Thyroid gland (tissue), 4 donors: ENCODE measurements at places on chromosomes 3 and 15. TPM values are rescaled to one million over a fixed set of nuclear protein-coding genes. Genes with fewer than 3 reads are reported as not detected.
A peak's percentile ranks its signal among the peaks of the same experiment; 100 is the strongest.

- no peak for DNase-seq
These were observed 38.5 kb upstream of the TFRC start for GRCh38 chr3:196120291-196120951.

DNA sequence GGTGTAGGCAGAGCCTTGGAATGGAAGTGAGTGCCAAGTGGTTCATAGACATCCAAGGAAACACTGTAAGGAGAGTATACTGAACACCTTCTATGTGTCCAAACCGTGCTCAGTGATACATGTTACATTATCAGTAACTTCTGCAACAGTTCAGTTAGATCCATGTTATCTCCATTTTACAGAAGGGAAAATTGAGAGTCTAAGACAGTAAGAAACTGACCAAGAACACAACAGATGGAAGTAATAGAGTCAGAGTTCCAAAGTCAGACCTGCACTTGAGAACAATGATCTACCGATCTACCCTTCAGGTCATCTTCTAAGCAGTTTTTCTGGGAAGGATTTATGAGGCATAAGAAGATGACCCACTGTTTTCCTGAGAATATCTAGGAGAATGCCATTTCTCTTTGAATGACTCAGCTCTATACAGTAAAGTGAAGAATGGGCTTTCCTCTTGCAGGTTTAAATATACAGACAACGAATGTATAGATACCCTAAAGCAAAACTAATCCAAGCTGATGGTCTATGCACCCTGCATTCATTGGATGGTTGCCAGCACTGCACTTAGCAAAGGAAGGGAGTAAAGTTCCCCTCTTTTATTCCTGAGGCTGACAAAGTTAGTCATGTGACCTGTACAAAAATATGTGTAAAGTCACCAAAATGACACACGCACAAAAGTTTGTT, 604.1 kb upstream of the MDFIC2 start:
- DNase-seq = no peak

GRCh38 chr15:58856086-58856485, 77.4 kb downstream of the SLTM start:
- DNase-seq = no peak

DNA sequence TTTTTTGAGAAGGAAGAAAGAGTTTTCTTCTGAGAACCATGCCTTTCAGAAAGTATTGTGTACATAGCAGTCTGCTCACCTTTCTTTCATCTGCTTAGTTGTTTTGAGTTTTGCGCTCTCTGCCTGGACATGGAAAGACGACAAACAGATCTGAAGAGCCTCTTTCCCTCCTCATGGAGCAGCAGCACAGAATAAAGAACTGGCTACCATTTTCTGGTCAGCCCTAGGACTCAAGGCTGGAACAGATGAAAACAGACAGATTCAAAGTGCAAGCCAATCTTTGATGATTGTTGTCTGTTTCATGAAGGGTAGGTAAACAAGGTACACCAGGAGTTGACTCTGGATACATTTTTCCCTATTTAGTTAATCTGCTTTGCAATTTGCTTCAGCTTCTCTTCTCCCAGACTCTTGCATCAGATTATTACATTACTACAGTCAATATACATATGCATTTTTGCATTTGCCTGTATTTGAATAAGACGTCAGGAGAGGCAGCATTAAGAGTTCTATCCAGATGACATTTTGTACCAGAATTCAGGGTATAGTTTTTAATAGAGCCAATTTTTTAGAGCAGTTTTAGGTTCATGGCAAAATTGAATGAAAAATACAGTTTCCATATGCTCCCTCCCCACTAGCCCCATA, 34.7 kb upstream of the MINAR1 start:
- DNase-seq = no peak

GRCh38 chr3:47711596-47711995, 70.1 kb downstream of the SMARCC1 start:
- no peak for DNase-seq

GRCh38 chr3:15333099-15333955, 941 bp upstream of the SH3BP5 start:
- DNase-seq = no peak

- DNase-seq = peak; percentile 92
These were observed 20.7 kb upstream of the FEM1B start for GRCh38 chr15:68256675-68257450.

The GRK7 gene
- total RNA-seq = not detected

DNA sequence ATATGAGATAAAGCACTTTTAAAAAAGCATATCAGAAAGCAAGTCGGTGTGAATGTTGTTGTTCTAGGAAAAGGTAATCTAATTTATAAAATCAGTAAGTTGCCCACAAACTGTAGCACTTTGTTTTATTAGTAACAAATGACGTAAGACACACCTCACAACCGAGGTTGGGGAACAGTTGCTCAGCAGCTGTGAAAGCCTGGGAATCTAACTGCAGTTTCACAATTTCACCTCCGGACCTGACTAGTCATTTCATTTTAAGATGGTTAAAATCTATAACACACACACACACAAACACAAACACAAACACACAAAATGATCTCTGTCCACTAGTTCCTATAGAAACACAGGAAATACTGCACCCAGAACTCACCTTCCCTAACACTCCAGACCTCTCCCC, 406.7 kb upstream of the NR2F2 start:
- DNase-seq = no peak

- DNase-seq = no peak
These were observed 11.7 kb downstream of the STAG1 start for GRCh38 chr3:136740351-136740958.

GRCh38 chr3:196177967-196178366, 33.2 kb downstream of the ZDHHC19 start:
- no peak for DNase-seq

The ZDHHC3 gene
- total RNA-seq = 46.0 TPM

The ERICH6 gene
- total RNA-seq = not detected

- DNase-seq = no peak
These were observed 59.4 kb downstream of the CMSS1 start for GRCh38 chr3:99877031-99877579.

The MCF2L2 gene
- total RNA-seq = 0.22 TPM

GRCh38 chr3:159882790-159883779, 105.5 kb upstream of the IL12A start:
- DNase-seq = peak; percentile 26

DNA sequence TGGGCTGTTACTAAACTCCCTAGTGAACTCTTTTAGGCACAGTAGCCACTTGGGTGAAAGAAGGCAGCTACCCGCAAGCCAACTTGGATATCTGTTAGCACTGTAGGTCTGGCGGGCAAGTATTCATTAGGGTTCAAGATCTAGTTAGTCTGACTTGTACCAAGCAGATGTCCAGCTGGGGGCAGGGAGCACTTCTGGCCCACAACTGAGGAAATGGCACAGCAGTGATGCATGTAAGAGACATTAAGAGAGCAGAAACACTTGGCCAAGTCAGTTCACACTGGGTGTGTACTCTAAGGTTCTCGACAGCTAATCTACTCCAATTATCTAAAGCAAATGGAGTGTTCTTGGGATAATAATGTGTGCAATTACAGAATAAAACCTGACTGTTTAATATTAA, 131.7 kb downstream of the CTNNB1 start:
- DNase-seq = no peak

DNA sequence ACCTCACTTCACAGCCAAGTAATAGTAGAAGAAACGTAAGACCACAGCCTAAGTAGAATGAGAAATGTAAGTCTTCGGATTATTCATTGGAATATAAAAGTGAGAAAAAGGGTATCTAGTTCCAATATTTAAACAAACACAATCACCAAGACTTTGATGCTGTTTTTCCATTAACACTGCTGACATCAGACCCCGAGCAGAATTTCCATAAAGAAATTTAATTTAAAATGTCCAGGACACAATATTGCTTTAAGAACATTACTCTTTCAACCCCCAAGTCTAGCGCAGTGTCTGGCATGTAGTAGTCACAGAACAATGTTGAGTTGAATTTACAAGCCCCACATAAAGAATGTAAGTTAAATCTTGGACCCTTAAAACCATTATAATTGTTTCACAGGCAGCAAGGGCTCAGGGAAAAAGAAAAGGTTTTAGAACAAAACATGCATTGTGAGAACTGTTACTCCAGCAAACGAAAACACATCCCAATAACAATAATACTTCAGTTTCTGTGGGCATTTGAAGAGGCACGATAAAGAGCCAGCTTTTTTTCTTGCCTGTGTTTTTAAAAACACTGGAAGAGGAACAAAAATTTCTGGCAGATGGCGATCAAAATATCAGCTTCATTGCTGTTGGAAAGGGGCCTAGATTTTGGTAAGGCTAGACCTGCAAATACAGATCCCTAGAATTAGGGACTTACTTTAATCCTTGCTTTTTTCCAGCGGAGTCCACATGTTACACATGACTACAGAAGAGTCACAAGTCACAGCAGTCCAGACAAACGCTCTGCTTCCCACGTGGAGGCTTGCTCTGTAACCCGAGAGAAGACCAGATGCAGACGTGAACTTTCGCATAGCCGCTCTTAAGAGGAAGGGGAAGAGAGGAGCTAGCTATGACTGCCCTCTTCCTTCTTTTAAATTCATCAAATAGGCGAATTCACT, 77.9 kb upstream of the IGSF10 start:
- peak; percentile 62 for DNase-seq

GRCh38 chr3:16456784-16457415, 56.6 kb downstream of the RFTN1 start:
- no peak for DNase-seq

The SLCO2A1 gene
- 76.6 TPM for total RNA-seq

The RPL14 gene
- 272 TPM for total RNA-seq

The ADAMTS7 gene
- 1.8 TPM for total RNA-seq

DNA sequence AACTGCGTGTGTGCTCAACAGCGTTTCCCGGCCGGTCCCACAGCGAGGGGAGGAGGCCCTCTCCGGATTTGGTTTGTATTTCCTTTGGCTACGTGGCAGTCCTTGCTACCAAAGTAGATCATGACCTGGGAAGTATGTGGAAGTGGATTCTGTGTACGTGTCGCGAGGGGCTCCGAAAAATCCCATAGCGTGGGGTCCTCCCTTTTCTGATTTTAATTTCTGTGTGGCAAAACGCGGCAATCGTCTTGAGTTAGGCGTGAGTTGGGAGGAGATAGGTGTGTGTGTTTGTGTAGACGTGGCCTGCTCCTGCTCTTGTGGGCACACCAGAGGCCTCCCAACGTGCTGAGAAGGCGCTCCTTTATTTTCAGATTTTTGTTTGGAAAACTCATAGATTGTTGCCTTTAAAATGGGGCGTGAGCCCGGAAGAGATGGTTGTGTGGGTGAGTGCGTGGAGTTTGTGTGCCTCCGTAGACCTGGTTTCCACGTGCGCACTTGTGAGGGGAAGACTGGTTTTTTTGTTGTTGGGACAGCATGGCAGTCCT, 1.2 kb downstream of the TRIM71 start:
- no peak for DNase-seq

- DNase-seq = no peak
These were observed 230.0 kb downstream of the BCHE start for GRCh38 chr3:165607221-165607620.

- no peak for DNase-seq
These were observed 192.9 kb upstream of the EIF1B start for GRCh38 chr3:40116478-40117177.

GRCh38 chr3:113253702-113254101, 42.3 kb downstream of the BOC start:
- no peak for DNase-seq

- DNase-seq = no peak
These were observed 7.8 kb downstream of the CLDND1 start for GRCh38 chr3:98514948-98515347.

DNA sequence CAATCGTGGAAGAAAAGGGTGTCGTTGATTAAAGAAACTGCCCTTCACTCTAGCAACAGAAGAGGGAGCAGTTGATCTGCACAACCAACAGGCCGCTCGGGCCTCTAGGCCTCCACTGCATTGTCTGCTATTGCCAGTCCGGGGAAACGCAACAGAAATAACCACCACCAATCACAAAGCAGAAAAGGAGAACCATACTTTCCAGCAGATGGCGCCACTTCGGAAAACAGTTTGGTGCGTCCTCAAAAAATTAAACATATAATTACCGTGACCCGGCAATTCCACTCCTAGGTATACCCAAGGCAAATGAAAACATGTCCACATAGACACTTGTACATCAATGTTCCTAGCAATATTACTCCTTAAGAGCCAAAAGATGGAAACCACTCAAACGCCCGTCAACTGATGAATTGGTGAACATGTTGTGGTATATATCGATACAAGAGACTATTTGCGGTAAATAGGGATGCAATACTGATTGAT, 154.1 kb downstream of the TJP1 start:
- peak; percentile 84 for DNase-seq

- no peak for DNase-seq
These were observed 128.1 kb downstream of the IQCH start for GRCh38 chr15:67382723-67383122.

The GPR160 gene
- total RNA-seq = 9.3 TPM

DNA sequence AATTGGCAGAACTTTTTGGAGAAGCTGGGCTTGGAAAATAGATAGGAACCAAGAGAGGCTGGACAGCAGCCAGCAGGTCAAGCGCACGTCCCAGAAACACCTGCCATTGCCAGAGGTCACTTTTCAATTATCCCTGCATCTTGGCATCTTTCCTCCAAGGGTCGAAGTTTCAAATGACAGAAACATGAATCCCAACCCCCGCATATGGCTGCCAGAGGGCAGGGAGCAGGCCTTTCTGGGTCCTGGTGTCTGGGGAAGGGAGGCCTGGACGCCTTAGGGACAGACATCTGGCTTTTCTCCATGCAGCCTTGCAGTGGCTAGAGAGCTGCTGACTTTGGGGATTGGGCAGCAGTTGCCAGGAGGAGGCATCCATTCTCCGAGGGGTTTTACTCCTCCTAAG, 164.5 kb upstream of the TPM1 start:
- DNase-seq = no peak

The SLC15A2 gene
- 8.6 TPM for total RNA-seq

DNA sequence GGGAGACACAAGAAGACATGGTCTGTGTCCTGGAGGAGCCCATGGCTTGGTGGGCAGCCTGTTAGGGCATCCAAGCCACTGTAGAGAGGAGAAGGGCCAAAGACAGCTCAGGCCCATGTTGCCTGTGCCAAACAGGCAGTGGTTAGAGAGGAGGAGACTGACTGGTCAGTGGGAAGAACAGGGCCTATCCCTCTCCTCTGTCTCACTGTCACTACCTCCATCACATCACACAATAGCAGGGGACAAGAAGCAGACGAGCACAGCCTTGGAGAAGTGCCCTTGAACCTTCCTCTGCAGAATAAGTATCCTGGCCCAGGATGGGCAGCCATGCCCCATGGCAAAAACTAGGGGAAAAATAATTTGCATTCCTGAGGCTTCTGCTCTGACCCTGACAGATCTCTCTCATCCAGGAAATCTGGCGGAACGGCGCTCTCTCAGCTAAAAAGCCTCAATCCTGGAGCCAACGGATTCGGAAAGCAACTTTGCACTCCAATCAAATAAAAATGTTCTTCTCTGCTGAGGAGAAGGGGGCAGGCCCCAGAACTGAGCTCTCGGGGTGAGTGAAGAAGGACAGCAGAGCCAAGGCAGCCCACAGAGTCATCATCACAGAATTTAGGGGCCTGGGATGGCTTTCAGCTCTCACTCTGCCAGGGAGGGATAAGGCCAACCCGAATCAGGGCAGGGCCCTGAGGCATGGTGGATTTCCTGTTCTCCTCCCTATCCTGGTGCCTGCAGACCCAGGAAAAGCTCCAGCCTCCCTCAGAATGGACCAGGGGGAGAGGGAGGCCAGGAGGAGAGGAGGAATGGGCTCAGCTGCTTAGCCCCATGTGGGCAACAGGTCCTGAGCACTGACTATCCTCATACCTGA, 1.6 kb downstream of the SHF start:
- no peak for DNase-seq

The UBE2E1 gene
- total RNA-seq = 72.4 TPM

- DNase-seq = no peak
These were observed 10.0 kb upstream of the PTPN9 start for GRCh38 chr15:75589071-75589470.

The CTXND1 gene
- 0.24 TPM for total RNA-seq

The MUC13 gene
- not detected for total RNA-seq

- DNase-seq = no peak
These were observed 172.4 kb downstream of the OXSM start for GRCh38 chr3:25962255-25962654.
